AG04450 (cell line): ENCODE measurements at places on chromosomes 1 and 21.

DNA sequence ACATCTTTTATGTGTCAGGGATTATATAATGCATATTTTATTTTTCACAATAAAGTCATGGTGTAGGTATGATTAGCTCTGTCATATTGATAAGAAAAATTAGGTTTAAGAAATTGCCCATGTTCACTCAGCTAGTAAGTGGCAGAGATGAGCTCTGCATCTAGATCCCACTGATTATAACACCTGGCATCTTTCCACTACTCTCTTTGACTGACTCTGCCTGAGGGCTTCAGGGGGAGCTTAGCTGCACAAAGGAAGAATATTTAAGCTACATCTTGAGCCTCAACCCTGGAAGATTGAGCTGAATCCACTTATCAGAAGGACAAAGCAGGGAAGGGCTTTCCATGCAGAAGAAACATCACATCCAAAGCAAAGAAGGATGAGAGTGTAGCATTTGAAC lies 190.4 kb downstream of the MIS18A start:
- DNase-seq: no peak

- no peak for DNase-seq
Observed at GRCh38 chr1:236103059-236103458, 38.2 kb upstream of the NID1 start.

- DNase-seq: no peak
Observed at GRCh38 chr1:175530622-175531375, 212.6 kb downstream of the TNR start.

- DNase-seq: no peak
Observed at GRCh38 chr1:225555821-225556220, 97.1 kb downstream of the ENAH start.

GRCh38 chr1:65174585-65174984 lies 26.6 kb downstream of the AK4 start:
- DNase-seq: peak; percentile 29

DNA sequence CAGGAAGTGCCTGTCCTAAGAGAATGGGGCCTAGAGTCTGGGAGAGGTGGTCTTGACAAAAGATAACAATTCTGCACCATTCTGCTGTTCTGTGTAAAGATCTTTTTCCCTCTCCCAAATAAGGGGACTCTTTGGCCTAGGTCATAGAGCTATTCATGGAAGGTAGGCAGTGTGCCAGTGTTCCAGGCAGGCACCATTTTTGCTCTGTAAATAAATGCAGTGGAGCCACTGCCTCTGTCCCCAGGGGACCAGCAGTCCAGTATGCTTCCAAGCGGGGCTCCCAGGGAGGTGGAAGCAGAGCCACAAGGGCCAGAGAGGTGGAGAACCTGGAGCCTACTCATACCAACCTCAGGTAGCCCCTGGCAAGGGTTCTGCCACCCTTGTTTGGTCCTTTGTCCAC lies 25.9 kb downstream of the KCNA2 start:
- DNase-seq: no peak

DNA sequence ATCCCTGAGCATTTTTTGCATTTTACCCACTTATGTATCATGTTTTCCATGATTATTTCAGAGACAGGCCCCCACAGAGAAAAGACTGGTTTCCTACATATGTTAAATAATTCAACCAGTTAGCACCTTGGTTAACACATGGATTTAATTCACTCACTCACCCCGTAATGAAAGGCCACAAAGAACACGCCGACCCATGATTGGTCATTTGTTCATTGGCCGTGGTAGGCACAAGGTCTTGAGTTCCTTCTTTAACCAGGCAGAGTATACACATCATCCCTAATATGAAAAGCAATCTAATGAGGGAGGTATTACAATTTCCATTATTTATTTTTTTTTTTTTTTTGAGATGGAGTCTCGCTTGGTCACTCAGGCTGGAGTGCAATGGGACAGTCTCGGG lies 50.6 kb downstream of the RPS6KA1 start:
- no peak for DNase-seq

DNA sequence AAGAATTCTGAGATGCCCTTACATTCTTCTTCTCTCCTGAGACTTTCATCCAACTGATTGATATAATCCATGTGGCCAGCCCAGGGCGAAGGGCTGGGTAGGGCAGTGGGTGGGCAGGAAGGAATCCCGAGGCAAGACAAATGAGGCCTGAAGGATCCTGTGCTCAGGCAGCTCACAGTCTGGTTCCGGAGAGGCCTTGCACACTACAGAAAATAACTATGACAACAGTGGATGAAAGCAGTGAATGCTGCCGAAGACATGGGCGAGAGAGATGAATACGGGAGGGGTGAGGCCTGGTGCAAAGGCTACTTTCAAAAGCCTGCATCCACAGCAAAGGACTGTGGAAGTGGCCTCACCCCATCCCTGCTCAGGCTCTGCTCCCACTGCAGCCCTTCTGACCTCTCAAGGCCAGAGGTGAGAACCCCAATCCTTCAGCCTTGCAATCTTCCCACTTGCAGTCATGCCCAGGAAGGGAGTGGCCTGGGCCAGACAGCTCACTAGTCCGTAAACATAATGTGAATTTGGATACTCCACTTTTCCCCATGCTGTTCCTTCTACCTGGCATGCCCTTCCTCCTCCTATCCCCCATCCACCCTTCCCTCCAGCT lies 183.7 kb upstream of the EDN2 start:
- no peak for DNase-seq

DNA sequence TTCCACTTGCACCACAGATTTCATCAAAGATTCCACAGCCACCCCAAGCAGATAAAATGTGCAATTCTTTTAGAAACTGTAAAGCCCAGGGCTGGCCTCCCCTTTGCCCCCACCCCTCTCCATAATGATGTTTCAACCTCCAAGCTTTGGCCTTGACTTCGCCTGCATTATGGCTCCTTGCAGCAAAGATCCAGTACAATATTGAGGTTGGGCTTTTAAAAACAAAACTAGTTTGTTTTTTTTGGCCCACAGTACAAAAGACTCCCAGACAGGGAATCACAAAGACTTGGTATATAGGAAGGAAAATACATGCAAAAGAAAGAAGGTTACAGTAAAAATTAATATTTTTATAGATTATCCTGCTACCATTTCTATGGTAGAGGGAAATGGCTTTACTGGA lies 356.5 kb upstream of the PTBP2 start:
- no peak for DNase-seq

DNA sequence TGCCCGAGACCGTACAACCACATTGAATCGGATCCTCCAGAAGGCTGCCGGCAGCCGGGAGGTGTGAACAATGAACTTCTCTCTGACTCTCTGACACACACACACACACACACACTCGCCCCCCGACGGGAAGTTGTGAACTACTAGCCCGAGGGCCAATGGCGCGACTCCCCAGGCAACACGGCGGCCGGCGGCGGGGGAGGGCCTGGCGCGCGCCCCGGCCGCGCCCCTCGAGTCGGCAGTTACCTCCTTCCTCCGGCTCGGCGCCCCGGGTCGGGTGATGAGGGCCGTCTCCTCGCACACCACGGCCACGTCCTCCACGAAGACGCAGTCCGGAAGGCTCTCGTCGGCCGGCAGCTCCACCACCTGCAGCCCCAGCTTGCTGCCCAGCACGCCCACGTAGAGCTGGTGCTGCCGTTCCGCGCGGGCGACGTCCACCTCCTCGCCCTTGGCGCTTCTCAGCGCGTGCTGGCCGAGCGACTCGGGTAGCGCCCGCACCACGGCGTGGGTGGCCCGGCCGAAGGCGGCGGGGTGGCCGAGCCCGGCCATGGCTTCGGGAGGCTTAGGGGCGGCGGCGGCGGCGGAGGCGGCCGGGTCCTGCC lies 361 bp downstream of the DDAH1 start:
- no peak for DNase-seq

- DNase-seq: no peak
Observed at GRCh38 chr1:86939406-86939805, 25.0 kb downstream of the HS2ST1 start.

DNA sequence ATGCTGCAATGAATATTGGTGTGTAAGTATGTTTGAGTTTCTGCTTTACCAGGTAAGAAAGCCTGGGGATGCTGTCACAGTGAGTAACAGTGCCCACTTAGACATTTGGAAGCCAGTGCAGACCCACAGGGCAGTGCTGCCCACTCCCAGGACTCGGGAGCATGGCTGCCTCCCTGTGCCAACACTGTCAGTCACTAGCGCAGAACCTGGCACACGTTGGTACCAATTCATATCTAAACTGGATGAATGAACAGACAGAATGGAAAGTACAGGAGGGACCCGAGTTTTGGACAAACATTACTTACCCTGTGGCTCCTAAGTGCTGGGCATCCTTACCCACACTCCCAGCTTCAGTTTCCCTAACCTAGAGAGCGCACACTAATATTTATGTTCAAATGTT lies 1.6 kb upstream of the EVA1C start:
- DNase-seq: no peak

DNA sequence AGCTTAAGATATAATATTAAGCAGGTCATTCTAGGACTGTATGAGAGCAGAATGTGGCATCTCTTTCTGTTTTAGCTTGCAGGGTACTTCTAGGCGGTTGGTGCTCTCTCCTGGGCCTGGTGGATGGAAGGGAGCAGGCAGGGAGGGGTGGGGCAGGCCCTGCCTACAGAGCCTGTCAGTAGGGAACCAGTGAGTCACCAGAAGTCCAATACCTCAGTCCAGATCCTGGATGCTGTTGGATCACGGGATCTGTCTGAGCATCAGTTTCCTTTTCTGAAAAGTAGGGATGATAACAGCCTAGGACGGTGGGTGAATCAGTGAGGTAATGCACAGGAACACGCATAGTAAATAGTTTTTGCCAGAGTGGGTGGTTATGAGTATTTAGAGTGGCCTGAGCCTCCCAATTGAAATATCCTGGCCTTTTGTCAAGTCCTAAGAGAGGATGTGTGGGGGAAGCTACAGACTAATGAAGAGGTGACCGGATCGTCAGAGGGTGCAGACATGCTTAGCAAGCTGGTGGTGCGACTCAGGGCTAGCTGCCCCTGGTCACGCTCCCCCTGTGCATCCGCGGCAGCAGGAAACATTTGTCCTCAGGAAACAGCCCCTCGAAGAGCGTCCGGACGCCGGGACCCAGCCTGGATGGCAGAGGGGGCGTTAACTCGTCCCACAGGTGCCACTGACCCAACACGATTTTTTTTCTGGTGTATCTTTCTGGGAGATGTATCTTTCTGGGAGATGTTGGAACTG lies 23.9 kb downstream of the NAV1 start:
- DNase-seq: peak; percentile 69

DNA sequence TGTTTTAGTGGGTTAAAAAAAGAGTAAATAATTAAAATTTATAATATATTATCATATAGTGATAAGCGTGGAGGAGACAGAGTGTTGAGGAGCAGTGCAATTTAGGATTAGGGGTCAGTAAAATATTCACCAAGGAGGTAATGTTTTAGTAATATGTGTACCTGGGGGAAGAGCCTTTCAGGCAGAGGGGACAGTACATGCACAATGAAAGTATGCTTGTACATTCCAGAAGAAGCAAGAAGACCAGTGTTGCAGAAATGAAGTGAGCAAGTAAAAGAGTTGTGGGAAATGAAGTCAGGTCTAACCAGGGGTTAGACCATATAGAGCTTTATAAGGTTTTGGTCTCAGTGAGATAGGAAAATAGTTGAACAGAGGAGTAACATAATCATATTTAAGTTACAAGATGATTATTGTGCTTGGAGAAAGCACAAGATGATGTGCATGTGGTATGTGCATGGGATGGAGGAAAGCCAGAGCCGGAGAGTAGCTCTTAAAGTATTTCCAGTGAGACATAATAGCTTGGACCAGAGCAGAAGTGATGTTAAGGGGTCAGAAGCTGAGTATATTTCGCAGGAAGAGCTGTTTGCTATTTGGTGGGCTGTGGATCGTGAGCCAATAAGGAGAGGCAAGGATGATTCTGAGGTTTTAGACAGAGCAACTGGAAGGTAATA lies 44.8 kb downstream of the SNX7 start:
- peak; percentile 20 for DNase-seq

- no peak for DNase-seq
Observed at GRCh38 chr21:31911138-31911907, 38.5 kb downstream of the HUNK start.

DNA sequence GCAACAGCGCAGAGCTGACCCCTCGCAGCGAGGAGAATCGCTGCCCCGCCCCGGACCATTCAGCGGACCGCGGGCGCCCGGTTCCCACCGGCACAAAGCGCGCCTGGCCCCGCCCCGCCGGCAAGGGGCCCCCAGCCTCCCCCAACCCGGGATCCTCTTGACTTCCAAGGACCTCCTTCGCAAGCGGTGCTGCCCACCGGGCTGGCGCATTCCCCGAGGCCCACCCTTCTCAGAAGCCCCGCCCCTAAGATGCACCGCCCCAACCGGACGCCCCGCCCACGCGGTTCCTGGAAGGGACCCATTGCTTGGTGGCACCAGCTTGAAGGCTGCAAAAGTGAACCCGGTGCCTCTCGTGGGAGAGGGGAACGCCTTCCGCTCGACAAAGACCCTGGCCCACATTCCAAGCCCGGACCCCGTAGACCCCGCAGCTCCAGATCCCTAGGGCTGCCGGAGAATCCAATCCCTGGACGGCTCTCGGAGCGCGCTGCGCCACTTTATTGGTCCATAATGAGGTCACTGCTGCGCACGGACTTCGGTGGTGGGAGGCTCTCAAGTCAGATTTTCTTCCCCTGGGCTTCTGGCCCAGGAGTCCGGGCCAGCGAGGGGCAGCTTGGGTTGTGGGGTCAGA lies 2.0 kb downstream of the HES3 start:
- no peak for DNase-seq

GRCh38 chr1:172607145-172607544 lies 51.8 kb upstream of the FASLG start:
- DNase-seq: no peak

DNA sequence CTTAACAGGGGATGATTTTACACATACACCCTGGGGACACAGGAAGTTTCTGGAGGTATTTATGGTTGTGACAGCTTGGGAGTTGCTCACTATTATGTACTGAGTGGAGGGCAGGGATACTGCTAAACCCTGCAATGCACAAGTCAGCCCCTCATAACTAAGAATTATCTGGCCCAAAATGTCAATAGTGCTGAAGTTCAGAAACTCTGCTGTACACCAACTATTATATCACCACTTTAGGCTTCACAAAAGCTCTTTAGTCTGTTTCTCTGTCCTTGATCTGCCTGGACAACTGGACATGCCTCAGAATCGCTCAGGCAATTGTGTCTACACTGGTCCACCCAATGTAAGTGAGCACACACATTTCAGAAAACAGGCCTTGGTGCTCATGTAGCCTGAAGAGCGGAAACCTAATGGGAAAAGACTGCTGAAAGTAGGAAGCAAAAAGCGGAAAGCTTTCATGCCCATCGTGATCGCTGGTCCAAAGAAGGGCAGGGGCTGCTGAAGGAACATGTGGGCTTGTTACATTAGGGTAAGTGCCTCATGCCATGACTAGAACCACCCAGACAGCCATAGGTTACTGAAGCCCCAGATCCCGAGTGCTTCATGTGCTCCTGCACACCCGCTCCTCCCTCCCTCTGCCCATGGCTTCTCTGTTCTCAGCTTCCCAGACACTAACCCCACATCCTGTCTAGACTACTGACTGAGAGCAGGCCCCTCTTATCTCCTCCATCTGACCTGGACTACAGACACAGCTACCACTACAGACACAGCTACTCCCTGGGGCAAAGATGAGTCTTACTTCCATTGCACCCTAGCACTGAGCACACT lies 73.5 kb downstream of the LRIG2 start:
- no peak for DNase-seq
